Activated CD8-positive, alpha-beta T cell treated with anti-CD3 and anti-CD28 coated beads, Interleukin-2, amount 10 ng/mL, durations not matched to agents 7 days and 5 days (primary cell): ENCODE measurements at places on chromosomes 6 and 20. TPM values are rescaled to one million over a fixed set of nuclear protein-coding genes. Genes with fewer than 3 reads are reported as not detected.
A peak's percentile ranks its signal among the peaks of the same experiment; 100 is the strongest.

Gene PMEPA1
- not detected for total RNA-seq

Gene RBPJL
- not detected for total RNA-seq

- H3K4me3 ChIP-seq: no peak overlapping the region
- DNase-seq: no peak
- no peaks in the 10 kb centered on the region for H3K4me1 ChIP-seq
- H3K27me3 ChIP-seq: no peaks in the 10 kb centered on the region
- H3K27ac ChIP-seq: no peak overlapping the region
Measured at GRCh38 chr6:102679865-102680264, 1286.4 kb downstream of the GRIK2 start.

DNA sequence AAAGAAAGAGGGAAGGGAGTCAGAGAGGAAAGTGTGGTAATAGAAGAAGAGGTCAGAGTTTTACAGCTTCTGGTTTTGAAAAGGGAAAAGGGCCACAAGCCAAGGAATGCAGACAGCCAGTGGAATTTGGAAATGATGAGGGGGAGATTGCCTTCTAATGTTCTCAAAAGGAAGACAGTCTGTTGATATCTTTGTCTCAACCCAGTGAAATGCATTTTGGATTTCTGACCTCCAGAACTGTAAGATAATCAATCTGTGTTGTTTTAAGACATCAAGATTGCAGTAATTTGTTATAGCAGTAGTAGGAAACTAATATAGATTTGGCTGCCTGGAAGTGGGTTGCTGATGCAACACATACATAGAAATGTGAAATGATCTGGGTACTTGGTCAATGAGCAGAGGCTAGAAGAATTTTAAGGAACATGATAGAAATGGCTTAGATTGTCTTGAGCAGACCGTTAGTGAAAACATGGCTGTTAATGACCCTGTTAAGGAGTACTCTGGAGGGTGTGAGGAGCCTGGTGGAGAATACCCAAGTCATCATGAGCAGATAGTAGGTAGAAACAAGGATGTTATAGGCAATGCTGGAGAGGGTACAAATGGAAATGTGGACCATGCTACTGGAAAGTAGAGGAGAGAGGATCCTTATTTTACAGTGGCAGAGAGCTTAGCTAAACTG lies 255.8 kb upstream of the RAB32 start:
- H3K36me3 ChIP-seq: no peaks in the 10 kb centered on the region
- no peaks in the 10 kb centered on the region for H3K27me3 ChIP-seq
- DNase-seq: no peak
- H3K27ac ChIP-seq: no peak overlapping the region
- no peak overlapping the region for H3K4me3 ChIP-seq

- no peak for DNase-seq
- H3K27ac ChIP-seq: peak overlapping the region; percentile 78
- no peak overlapping the region for H3K4me3 ChIP-seq
- H3K27me3 ChIP-seq: no peaks in the 10 kb centered on the region
Measured at GRCh38 chr20:64010711-64011237, 25.2 kb upstream of the C20orf204 start.
